ENCODE measurements at places on chromosomes 7 and 10. TPM values are rescaled to one million over a fixed set of nuclear protein-coding genes. Genes with fewer than 3 reads are reported as not detected.

GRCh38 chr10:46035923-46036849, 5.8 kb upstream of the NCOA4 start:
- no peaks in the 10 kb centered on the region for H3K27me3 ChIP-seq
- no peaks in the 10 kb centered on the region for H3K4me1 ChIP-seq
- no peaks in the 10 kb centered on the region for H3K36me3 ChIP-seq
- H3K4me3 ChIP-seq, result no peak overlapping the region
- no peak overlapping the region for H3K27ac ChIP-seq

DNA sequence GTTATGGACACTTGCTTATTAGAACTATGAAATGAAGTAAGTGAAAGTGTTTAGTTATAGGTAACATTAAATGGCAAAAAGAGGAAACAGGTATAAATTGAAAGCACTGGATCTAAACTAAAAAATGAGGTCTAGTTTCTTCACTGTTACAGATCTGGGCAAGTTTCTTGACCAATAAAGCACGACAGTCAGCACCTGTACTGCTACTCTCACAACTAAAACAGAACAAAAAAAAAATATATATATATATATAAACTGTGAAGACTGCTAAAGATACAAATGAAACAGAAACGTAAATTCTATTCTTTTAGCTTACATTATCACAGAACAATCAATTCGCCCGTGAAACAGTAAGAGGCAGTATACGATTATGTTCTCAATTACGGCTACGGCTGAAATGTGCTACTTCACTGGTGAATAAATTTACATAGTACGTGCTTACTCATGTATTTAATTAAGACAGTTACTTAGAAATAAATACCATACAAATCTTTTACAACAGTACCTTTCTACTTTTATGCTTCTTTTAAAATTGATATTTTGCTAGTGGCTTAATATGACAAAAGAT, 4.2 kb downstream of the AHR start:
- peak overlapping the region; percentile 50 for H3K4me3 ChIP-seq
- peaks cover 35% of the 10 kb centered on the region for H3K4me1 ChIP-seq
- H3K27ac ChIP-seq, result no peak overlapping the region

- H3K27ac ChIP-seq, result peak overlapping the region; percentile 47
- H3K27me3 ChIP-seq, result no peaks in the 10 kb centered on the region
- no peak overlapping the region for H3K4me3 ChIP-seq
- H3K4me1 ChIP-seq, result peaks cover 26% of the 10 kb centered on the region
- H3K36me3 ChIP-seq, result peaks cover 34% of the 10 kb centered on the region
- no peak for DNase-seq
Observed at GRCh38 chr7:37259319-37259821, 189.3 kb downstream of the ELMO1 start.

GDF10 gene
- total RNA-seq, result 0.30 TPM

CC2D2B gene
- total RNA-seq, result not detected

MLXIPL gene
- not detected for total RNA-seq

SFRP5 gene
- total RNA-seq, result not detected

STOX1 gene
- 0.74 TPM for total RNA-seq
